ENCODE measurements at places on chromosomes 11 and 22. TPM values are rescaled to one million over a fixed set of nuclear protein-coding genes. Genes with fewer than 3 reads are reported as not detected.
A peak's percentile ranks its signal among the peaks of the same experiment; 100 is the strongest.

- H3K4me3 ChIP-seq = no peak overlapping the region
- no peak for DNase-seq
These were observed 4.7 kb downstream of the MRGPRD start for GRCh38 chr11:68976095-68976494.

SHANK2 gene
- total RNA-seq = 0.52 TPM

DNA sequence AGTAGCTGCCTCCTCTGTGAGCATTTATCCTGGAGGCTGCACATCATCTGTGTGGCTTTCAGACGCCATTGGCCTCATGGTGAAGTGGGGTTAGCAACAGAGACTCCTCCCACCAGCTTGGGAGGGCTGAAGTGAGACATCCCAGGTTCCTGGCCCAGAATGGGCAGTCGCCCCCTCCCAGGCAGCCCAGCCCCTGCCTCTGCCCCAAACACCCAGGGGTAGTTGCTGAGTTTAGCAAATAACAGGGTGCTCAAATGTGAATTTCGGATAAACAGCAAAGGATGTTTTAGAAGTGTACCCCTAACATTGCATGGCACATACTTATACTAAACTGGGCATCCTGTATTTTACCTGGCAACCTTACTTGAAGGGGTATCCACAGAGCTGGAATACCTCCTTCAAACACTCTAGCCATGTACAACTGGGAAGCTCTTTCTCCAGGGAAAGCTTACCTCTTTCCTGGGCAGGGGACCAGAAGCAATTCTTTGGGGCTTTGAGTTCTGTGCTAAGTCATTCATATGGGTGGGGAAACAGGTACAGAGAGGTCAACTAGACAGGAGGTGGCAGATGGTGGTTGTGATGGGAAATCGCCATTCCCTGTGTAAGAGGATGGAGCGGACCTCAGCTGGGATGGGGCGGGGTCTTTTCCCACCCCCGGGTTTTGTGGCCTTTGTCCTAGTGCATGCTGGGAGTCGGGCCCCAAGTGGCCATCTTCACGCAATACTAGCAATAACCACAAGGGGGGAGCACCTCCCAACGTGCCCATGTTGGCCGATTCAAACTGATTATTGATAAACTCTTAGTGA lies 19.3 kb downstream of the MTFP1 start:
- peak; percentile 69 for DNase-seq
- H3K4me3 ChIP-seq = no peak overlapping the region
- no peaks in the 10 kb centered on the region for H3K36me3 ChIP-seq

DNA sequence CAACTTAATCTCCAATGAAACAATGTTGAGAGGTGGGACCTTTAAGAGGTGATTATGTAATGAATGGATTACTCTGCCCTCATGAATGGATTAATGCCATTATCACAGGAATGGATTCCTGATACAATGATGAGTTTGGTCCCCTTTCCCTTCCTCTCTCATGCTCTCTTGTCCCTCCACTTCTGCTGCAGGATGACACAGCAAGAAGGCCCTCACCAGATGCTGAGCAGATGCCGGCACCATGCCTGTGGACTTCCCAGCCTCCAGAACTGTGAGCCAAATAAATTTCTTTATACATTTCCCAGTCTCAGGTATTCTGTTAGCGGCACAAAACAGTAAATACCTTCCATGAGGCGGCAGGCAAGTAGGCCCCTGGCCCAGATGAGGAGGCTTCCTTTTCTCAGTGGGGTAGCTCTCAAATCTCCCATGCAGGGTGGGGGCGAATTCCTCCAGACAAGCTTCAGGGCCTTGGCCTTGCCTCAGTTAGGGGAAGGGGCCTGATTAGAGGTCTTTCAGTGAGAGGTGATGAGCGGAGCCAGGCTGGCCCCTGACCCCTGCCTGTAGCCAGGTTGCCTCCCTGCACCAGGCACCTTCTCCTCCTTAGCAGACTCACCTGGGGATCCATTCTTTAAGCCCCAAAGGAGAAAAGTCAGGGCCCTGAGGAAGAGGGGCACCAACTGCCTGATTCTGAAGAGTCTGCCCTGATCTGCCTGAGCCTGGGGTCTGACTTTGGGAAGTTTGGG lies 86.0 kb downstream of the RRM1 start:
- H3K27me3 ChIP-seq = no peaks in the 10 kb centered on the region
- no peak overlapping the region for H3K4me3 ChIP-seq
- no peaks in the 10 kb centered on the region for H3K4me1 ChIP-seq

DNA sequence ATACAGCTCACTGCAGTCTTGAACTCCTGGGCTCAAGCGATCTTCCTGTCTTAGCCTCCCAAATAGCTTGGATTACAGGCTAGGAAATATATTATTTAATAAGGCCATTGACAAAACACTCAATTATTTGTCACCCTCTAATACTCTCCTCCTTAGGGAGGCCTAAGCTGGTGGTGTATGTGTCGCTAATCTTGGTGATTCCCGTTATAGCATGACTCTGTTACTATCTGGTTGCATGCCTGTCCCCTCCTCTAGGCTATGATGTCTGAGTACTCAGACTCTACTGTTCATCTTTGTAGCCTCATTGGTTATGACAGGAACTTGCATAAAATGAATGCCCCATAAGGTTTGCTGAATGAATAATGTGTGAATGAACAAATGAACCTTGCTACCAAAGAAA lies 87.6 kb downstream of the USP35 start:
- no peak overlapping the region for H3K4me3 ChIP-seq
- no peaks in the 10 kb centered on the region for H3K27me3 ChIP-seq
- peaks cover 5% of the 10 kb centered on the region for H3K36me3 ChIP-seq
- H3K27ac ChIP-seq = no peak overlapping the region
- no peaks in the 10 kb centered on the region for H3K4me1 ChIP-seq

- no peaks in the 10 kb centered on the region for H3K27me3 ChIP-seq
- no peak overlapping the region for H3K4me3 ChIP-seq
- no peak overlapping the region for H3K27ac ChIP-seq
- no peak for DNase-seq
These were observed 44.8 kb upstream of the MYO18B start for GRCh38 chr22:25697181-25697664.

OR8G1 gene
- total RNA-seq = not detected

DNA sequence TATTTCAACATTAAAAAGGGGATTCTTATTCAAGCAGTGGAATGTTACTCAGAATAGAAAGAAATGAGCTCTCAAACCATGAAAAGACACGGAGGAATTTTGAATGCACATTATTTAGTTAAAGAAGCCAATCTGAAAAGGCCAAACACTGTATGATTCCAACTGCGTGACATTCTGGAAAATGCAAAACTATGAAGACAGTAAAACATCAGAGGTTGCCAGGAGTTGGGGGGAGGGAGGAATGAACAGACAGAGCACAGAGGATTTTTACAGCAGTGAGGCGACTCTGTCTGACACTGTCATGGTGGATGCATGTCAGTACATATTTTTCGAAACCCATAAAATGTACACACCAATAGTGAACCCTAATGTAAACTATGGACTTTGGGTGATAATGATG lies 22.9 kb upstream of the THY1 start:
- H3K36me3 ChIP-seq = no peaks in the 10 kb centered on the region
- no peaks in the 10 kb centered on the region for H3K27me3 ChIP-seq
- H3K4me3 ChIP-seq = no peak overlapping the region

- peaks cover 24% of the 10 kb centered on the region for H3K4me1 ChIP-seq
- no peak overlapping the region for H3K4me3 ChIP-seq
- DNase-seq = peak; percentile 24
- peak overlapping the region; percentile 67 for H3K27ac ChIP-seq
These were observed 651.1 kb downstream of the METTL15 start for GRCh38 chr11:28759311-28759710.

DNA sequence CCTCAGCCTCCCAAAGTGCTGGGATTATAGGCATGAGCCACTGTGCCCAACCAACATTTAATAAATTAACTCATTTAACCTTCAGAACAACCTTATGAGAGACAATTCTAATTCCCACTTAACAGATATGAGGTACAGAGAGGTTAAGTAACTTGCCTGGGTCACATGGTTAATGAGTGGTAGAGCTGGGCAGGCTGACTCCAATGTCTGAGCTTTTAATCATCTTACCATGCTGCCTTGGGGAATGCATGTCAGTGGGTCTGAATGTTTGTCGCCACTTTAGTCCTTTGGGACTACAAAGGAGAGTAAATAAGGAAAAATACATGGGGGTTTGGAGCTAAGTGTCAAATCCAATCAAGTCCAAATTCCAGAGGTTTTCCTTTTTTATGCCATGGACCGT lies 11.2 kb upstream of the PIK3C2A start:
- H3K27me3 ChIP-seq = no peaks in the 10 kb centered on the region
- H3K36me3 ChIP-seq = no peaks in the 10 kb centered on the region
- no peak for DNase-seq
- no peak overlapping the region for H3K4me3 ChIP-seq
- no peaks in the 10 kb centered on the region for H3K4me1 ChIP-seq
- H3K27ac ChIP-seq = no peak overlapping the region

MGAT3 gene
- not detected for total RNA-seq

GRCh38 chr11:1153105-1153950 lies 4.4 kb upstream of the MUC5AC start:
- no peaks in the 10 kb centered on the region for H3K36me3 ChIP-seq
- H3K4me3 ChIP-seq = no peak overlapping the region
- H3K4me1 ChIP-seq = no peaks in the 10 kb centered on the region

MS4A3 gene
- not detected for total RNA-seq

HBB gene
- not detected for total RNA-seq

FREY1 gene
- total RNA-seq = 1.3 TPM

GAS2L1 gene
- total RNA-seq = 15.3 TPM

- no peak for DNase-seq
- no peak overlapping the region for H3K4me3 ChIP-seq
- peaks cover 7% of the 10 kb centered on the region for H3K4me1 ChIP-seq
- H3K36me3 ChIP-seq = no peaks in the 10 kb centered on the region
- H3K27ac ChIP-seq = no peak overlapping the region
- H3K27me3 ChIP-seq = no peaks in the 10 kb centered on the region
These were observed 41.8 kb downstream of the GDPD4 start for GRCh38 chr11:77259641-77260040.

DNA sequence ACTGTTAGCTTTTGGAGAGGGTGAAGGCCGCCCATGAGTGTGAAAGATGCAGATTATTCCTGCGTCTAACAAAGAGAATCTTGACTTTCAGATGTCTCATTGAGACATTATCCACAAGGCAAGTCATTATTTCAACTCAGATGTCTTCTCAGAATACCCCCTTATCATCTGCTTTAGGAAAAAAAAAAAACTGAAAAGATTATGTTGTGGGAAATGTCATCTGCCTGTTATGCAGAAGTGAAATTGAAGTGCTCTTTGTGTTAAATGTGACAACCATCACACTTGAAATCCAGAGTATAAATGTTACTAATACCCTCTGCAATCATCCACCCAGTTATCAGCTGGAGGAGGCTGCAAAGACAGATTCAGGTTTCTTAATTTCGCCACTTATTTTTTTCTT lies 239.6 kb downstream of the LARGE1 start:
- no peaks in the 10 kb centered on the region for H3K27me3 ChIP-seq
- H3K27ac ChIP-seq = no peak overlapping the region
- H3K4me1 ChIP-seq = no peaks in the 10 kb centered on the region
- H3K4me3 ChIP-seq = no peak overlapping the region
- H3K36me3 ChIP-seq = no peaks in the 10 kb centered on the region

OSBP gene
- total RNA-seq = 76.1 TPM

DNA sequence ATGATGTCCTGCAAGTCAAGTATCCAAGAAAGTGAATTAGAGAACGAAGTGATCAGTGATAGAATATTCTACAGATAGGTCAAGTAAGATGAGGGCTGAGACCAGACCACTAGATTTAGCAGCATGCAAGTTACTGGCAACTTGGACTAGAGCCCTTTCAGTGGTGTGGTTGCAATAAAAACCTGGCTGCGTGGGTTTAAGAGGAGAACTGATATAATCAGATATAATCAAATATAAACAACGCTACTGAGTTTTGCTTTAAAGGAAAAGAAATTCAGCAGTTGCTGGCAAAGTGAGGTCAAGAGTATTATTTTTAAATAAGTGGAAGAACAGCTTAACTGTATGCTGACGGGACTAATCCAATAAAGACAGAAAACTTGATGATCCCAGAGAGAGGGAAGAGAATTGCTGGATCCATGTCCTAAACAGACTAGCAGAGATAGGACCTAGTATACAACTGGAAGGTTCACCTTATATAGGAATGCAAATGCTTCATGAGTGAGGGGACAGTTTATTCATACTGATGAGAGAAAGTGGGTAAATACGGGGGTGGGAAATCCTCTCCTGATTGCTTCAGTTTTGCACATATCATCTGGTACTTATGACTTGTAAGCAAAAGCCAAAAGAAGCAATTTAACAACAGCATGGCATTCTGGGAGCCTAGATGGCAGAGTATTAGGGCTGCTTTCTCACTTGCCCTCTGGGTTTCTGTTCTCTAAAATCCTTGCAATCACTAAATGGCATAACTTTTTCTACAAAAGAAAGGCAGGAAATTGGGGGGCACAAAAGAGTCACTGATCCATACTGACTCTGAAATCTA lies 146.2 kb downstream of the RBFOX2 start:
- H3K4me3 ChIP-seq = no peak overlapping the region
- H3K36me3 ChIP-seq = no peaks in the 10 kb centered on the region
- H3K27ac ChIP-seq = no peak overlapping the region
- no peaks in the 10 kb centered on the region for H3K27me3 ChIP-seq

DNA sequence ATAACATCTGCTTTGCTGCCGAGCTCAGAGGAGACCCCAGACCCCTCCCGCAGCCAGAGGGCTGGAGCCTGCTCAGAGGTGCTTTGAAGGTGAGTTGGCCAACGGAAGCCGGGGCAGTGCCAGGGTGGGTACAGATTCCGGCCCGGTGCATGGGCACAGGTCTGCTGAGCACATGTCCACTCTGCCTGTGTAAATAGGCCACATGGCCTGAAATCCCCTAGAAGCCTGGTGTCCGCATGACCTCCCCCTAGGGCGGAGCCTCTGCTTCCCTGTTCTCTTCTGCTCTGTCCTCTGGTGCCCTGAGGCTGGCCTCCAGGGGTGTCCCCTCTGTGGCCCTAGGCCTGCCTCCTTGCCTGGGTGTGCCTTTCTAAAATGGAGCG lies 19.6 kb upstream of the TXNRD2 start:
- H3K27me3 ChIP-seq = no peaks in the 10 kb centered on the region
- no peak overlapping the region for H3K4me3 ChIP-seq

DNA sequence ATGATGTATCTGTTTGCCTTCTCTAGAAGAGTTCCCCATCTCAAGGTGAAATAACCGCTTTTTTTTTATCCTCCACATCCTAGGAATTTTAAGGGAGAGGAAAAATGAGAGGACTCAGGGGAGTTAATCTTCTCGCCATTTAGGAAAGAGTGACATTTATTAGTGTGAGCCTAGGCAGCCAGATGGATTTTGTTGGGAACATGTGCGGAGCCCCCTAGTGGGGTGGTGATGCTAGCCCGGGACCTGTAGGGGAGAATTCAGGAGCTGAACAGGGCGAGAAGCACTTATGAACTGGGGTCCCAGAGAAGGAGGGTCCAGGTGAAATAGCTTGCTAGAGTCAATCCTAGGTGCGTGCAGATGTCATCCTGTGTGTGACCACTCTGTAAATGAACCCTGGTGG lies 10.7 kb downstream of the IL17RA start:
- no peak overlapping the region for H3K27ac ChIP-seq
- H3K4me3 ChIP-seq = no peak overlapping the region
- no peak for DNase-seq
- H3K4me1 ChIP-seq = no peaks in the 10 kb centered on the region
- H3K36me3 ChIP-seq = peaks cover 30% of the 10 kb centered on the region

AMPD3 gene
- 5.4 TPM for total RNA-seq

Measured in MCF 10A (cell line).